ENCODE measurements at places on chromosomes 6 and 20.

- DNase-seq, result no peak
These were observed 52.4 kb upstream of the GGTLC1 start for GRCh38 chr20:24040896-24041459.

DNA sequence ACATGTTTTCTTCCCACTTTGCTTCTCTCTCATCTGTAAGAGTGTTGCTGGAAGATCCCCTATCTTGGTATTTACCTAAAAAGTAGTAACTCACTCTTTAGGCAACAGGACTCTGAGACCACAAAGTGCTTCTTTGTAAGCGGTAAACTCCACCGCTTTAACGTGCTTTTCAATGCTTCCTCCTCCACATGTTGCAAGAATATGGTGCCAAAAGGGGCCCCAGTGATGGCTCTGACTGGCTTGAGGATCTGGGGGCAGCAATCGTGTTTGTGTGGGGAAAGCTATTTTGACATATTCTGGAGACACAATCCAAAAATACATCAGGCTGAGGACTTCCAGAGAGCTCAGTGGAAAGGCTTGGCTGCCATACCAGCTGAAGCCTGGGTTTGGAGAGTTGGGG is 12.4 kb upstream of the CPNE5 start:
- DNase-seq, result no peak

GRCh38 chr6:76852776-76853175 is 610.5 kb downstream of the HTR1B start:
- DNase-seq, result no peak

- DNase-seq, result no peak
These were observed 147.3 kb downstream of the LAMA2 start for GRCh38 chr6:129030215-129030614.

- DNase-seq, result no peak
These were observed 38.9 kb downstream of the CSNK2A1 start for GRCh38 chr20:504632-505075.

DNA sequence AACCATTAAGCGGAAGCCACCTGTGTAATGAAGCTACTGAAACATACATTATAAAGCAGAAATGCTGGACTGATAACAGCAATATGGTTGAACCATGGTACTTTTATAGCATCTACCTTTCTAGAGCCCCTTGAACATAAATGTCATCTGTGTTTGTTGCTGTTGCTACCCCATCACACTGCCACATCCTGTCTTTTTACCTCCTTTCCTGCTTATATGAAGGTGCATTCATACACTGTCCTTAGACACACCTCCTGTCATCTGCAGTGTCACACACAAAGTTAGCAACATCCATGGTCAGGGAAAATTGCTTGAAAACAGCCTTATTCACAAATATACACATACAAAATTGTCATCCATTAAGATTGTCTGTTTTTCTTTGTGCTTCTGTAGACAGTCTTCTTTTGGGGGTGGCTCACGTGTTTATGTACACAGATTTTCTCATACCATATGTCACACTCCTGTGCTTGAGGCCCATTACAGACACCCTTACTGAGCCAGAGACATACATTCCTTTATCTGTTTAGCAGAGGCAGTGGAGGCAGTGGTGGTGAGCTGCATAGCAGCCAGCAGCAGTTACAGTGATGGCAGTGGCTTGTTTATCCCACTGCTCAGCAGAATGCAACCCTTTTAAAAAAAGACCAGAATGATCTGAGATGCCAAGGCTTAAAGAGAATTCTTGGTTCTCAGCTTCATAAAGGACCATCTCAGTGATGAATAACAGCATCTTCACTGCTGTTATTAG is 25.9 kb downstream of the C6orf62 start:
- DNase-seq, result no peak

GRCh38 chr20:37295001-37295400 is 5.5 kb downstream of the MANBAL start:
- no peak for DNase-seq

DNA sequence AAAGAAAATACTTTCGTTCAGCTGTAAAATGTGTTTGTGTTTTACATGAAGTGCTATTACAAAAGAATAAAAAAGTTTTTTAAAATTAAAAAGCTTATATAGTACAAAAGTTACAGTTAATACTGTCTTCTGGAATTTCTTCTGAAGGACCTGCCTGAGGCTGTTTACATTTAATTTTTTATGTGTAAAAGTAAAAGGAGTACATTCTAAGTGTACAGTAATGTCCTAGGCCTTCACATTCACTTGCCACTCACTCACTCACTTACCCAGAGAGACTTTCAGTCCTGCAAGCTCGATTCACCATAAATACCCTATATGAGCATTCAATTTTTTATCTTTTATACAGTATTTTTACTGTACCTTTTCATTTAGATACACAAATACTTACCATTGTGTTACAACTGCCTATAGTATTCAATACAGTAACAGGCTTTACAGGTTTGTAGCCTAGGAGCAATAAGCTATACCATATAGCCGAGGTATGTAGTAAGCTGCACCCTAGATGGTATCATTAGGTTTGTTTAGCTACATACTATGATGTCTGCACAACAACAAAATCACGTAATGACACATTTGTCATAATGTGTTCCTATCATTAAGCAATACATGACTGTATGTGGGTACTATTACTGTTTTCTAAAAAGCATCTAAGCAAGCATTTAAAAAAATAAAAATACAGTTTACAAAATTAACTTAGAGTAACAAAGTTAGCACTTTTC is 33.0 kb downstream of the RNF146 start:
- DNase-seq, result no peak

- no peak for DNase-seq
These were observed 6.2 kb downstream of the VEGFA start for GRCh38 chr6:43776115-43776798.

GRCh38 chr20:63635431-63636141 is 8.7 kb upstream of the GMEB2 start:
- DNase-seq, result no peak

- DNase-seq, result no peak
These were observed 4.5 kb downstream of the TEAD3 start for GRCh38 chr6:35492258-35492973.

- no peak for DNase-seq
These were observed 223.6 kb upstream of the PREP start for GRCh38 chr6:105626295-105627158.

DNA sequence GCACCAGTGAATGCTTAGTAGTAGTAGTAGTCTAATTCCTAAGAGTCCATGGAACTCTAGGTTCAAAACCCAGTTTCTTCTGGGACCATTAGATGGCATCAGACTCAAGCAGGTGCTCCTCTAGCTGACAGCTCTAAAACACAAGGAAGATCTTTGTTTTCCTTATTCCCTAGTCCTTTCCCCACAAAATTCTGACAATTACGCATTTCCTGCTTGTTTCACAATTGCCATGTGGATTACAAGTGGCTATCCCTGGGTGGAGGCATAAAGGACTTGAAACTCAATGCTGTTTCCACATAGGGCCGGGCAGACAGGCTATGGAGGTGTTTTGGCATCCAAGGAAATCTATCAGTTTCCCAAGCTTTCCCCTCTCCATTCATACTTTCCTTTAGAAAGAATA is 9.2 kb upstream of the HLA-DOB start:
- no peak for DNase-seq

DNA sequence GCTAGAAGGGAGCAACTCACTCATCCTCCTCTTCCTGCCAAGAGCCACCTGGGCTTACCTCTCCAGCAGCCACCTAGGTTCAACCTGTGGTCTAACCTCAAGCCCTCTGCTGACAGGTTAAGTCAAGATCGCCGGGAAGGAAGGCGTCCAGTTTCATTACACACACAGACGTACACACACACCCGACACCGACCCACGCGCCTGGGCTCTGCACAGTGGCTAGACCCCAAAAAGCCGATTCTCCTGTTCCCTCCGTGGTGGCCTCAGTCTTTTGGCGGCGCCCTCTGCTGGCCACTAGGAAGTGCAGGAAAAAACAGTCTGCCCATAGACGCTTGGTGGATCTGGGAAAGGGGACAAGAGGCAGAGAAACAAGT is 52.8 kb downstream of the MRPL14 start:
- DNase-seq, result no peak

DNA sequence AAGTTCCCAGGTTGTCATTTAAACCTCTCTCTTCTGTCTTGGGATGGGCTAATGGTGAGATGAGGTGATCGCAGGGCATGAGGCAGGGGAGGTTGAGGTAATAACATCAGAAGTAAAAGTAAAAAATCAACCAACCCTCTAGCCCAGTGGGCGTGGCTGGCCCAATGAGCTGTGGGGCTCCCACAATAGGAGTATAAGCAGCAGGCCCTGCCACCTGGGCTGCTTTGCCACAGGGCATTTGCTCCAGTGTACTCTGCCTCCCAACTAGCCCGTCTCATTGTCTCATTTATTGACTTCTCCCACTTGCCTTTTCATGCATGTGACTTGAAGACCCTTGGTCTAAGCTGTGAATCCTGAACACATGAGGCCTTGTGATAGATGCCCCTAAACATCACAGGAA is 62.8 kb downstream of the PHACTR3 start:
- DNase-seq, result no peak

DNA sequence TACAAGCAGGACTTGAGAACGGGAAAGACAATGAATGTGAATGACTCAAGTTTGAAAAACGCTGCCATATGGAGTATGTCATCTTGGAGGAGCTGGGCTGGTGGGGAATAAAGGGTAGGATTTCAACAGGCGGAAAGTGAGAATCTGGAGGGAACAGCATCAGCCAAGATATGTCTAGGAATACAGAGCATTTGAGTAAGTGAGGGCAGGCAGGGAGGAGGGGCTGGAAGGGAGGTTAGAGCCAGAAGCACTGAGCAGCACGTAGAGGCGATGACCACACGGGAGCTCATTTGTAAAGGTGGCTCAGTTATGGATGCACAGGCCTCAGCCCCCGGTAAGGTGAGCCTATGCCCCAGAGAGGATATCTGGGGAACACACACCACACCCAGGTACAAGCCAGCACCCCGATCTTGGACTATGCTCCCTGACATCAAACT is 115.1 kb downstream of the ZMYND8 start:
- DNase-seq, result no peak

GRCh38 chr6:133895573-133896343 is 6.8 kb downstream of the TCF21 start:
- no peak for DNase-seq

DNA sequence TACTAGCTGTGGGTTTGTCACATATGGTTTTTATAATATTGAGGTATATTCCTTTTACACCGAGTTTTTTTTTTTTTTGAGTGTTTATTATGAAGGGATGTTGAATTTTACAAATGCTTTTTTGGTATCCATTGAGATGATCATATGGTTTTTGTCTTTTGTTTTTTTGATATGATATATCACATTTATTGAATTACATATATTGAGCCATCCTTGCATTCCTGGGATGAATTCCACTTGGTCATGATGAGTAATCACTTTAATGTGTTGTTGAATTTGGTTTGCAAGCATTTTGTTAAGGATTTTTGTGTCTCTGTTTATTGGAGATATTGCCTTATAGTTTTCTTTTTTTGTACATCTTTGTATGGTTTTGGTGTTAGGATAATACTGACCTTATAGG is 3.3 kb upstream of the ZNF337 start:
- no peak for DNase-seq

DNA sequence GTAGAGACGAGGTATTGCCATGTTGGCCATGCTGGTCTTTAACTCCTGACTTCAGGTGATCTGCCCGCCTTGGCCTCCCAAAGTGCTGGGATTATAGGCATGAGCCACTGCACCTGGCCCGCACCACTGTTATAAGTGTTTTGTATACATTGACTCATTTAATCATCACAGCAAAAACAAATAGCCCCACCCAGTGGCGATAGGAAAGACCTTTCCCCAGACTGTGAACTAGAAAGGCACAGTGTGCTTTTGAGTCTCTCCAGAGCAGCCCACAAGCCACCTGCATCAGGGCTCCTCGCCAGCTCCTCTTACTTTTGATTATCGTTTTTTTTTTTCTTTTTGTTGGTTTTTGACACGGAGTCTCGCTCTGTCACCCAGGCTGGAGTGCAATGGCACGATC is 27.9 kb upstream of the ZFP64 start:
- no peak for DNase-seq

GRCh38 chr6:35543459-35544193 is 30.9 kb upstream of the TULP1 start:
- DNase-seq, result no peak

DNA sequence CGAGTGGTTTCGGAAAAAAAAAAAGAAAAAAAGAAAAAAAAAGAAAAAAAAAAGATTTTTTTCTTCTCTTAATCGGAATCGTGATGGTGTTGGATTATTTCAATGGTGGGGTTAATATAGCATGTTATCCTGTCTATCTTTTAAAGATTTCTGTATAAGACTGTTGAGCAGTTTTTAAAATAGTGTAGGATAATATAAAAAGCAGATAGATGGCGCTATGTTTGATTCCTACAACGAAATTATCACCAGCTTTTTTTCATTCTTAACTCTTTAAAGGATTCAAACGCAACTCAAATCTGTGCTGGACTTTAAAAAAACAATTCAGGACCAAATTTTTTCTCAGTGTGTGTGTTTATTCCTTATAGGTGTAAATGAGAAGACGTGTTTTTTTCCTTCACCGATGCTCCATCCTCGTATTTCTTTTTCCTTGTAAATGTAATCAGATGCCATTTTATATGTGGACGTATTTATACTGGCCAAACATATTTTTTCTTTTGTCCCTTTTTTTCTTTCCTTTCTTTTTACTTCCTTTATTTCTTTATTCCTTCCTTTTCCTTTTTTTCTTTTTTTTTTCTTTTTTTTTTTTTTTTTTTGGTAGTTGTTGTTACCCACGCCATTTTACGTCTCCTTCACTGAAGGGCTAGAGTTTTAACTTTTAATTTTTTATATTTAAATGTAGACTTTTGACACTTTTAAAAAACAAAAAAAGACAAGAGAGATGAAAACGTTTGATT is 3.6 kb downstream of the SOX4 start:
- no peak for DNase-seq

DNA sequence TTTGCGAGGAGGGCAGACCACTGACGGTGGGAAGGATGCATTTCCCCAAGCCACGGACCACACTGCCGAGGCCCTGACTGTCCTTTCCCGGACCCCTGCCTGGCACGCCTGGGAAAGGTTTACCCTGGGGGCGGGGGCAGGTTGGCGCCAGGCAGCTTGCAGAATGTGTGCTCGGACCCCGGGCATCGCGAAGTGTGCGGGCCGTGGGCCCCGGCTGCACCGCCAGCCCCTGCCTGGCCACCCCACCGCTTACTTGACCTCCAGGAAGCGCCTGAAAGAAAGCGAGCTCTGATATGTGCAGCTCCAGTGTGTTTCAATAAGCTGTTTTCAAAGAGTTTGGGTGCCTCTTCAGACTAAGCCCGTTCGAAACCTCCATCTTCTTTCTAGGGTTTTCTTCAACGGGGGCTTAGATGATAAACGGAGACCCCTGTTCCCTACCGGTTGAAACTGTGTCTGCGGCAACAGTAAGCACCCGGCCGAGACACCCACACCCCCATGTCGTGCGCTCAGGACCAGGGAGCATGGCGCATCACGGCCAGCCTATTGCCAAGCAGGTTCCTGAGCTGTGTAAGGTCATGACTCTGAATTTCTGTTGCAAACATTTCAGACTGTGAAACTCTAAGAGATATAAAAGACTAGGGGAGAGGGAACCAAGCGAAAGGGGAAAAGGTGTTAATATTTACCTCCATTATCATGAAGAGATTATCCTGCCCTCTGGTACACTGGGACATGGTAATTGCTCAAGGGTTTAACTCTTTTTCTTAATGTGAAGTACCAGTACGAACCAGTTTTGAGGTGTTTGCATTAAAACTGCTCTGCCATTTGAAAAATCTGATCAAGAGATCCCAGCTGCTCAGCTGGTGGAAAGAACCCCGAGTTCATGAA is 231.2 kb upstream of the FOXQ1 start:
- DNase-seq, result no peak

GRCh38 chr6:37585937-37586336 is 86.2 kb upstream of the CCDC167 start:
- no peak for DNase-seq
